ENCODE measurements at places on chromosomes 3 and 15.
A peak's percentile ranks its signal among the peaks of the same experiment; 100 is the strongest.

GRCh38 chr3:151356794-151357462 lies 27.6 kb upstream of the P2RY13 start:
- no peak for DNase-seq

DNA sequence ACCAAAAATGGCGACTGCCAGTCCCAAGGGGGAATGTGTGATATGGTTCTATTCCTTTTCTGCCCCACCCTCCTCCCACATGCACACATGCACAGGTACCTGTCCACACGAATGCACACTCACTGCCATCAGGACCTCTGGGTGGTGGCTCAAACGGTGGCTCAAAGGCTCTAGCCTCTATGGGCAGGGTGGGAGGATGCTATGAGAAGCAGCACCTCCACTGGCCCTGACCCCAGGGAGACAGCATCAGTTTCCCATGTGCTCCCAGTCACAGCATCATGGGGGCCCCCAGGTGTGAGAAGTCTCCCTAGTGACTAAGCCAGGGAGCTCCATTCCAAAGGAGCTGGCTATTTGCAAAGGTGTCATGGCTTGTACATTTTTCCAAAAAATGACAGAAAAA lies 15.9 kb downstream of the SEMA3G start:
- DNase-seq: no peak

- DNase-seq: no peak
Measured at GRCh38 chr3:27504749-27505148, 20.6 kb upstream of the SLC4A7 start.

GRCh38 chr3:45592405-45592804 lies 2.1 kb upstream of the LIMD1 start:
- DNase-seq: no peak

DNA sequence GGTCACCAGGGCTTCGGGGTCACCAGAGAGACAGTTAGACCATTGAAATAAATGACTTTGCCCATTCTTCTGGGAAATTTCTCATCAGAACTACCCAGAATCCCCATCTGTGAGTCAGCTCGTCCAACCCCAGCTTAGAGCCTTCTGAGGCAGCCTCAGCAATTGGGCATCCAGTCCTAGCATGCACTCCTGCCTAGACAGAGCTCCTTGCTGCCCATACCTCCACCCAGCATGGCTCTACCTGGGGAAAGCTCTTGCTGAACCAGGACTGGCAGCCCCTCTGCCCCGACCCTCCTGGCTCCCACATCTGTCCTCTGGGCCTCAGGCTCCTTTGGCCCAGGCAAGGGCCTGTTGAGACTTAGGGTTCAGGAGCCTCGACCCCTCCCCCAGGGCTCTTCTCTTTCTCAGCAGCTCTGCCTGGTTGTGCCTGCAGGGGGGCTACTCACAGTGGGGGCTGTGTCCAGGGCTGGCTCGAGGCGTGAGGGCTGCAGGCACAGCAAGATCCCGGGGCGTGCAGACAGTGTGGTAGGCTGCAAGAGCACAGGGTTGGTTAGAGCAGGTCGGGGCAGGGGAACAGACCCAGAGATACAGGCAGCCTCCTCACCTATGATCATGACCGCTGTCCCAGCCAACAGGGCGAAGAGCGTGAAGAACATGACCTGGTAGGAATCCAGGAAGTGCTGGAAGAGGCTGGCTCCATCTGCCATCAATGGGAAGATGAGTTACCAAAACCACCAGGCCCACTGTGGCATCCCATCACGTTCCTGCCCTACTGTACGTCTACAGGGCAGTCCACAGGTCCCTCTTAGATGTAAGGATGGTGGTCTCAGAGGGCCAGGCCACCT lies 101.3 kb downstream of the NUP210 start:
- no peak for DNase-seq

GRCh38 chr3:159239059-159239458 lies 437.2 kb downstream of the MFSD1 start:
- DNase-seq: no peak

DNA sequence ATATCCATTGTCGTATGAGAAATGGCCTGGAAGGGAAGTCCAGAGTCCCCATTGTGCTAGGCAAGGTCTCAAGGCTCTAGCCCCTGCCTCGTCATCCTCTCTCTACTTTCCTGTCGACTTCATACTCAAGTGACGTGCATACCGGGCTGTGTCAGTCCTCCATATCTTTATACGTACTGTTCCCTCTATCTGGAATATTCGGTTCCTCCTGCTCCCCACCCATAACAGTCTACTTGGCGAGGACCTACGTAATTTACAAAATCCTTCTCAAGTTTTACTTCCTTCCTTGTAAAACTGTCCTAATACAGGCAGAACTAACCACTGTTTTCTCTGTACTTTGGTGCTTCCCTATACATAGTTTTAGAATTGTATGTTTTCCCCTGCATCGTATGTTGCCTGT lies 2.2 kb upstream of the ALPK3 start:
- DNase-seq: no peak

- no peak for DNase-seq
Measured at GRCh38 chr3:55526332-55527030, 39.4 kb upstream of the WNT5A start.

DNA sequence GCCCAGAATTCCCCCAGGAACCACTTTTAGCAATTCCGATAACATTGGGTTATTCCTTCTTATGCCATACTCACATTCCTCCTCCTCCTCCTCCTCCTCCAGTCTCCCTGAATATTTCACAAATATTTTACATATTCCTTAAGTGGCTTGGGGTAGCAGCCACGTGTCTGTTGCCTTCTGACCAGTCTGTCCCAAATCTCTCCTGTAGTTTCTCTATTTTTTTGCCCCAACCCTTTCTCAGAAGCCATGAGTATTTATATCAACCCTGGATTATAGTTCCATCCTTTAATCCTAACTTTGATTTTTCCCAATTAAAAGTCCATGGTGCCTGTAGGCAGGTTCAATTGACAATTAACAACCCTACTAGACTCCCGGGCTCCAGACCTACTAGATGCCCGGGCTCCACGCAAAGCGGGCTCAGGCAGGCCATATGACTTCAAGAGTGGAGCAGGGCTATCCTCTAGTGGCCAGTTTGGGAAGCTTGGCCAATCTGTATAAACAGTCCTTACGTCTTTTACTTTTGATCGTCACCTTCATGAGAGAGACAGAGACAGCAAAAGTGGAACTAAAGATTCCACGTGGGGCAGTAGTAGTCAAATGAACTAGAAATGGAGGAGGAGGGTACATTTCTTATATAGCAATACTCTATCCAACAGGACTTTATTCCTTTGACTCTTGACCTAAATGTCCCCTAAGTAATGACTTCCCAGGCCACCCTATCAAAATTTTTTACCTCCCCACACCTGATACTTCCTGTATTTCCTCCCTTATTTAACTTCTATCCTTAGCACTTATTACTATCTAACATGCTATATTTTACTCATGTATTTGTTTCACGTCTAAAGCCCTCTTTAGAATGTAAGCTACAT lies 69.7 kb downstream of the USF3 start:
- DNase-seq: no peak

GRCh38 chr3:53833053-53833645 lies 13.1 kb downstream of the CHDH start:
- DNase-seq: no peak

GRCh38 chr3:177932346-177932745 lies 603.9 kb upstream of the KCNMB2 start:
- DNase-seq: no peak

GRCh38 chr15:99305761-99306505 lies 54.7 kb downstream of the LRRC28 start:
- DNase-seq: no peak

DNA sequence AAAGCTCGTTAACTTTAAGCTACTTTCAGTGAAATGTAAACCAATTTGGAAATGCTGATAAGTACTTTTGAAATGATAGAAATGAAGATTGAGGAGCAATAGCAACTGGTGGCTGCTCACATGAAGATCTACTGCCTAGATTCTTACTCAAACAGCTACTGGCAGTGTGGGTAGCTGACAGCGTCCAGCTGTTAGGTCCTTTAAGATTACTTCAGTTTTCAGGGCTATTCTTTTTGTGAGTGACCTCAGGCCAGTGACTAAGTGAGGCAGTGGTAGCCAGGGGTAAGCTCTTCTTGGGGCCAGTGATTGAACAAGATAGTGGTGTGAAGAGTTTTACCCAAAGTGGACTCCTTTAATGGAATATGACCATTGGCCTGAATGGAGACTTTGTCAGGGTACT lies 41.3 kb downstream of the NECTIN3 start:
- no peak for DNase-seq

- no peak for DNase-seq
Measured at GRCh38 chr3:37198996-37199395, 24.6 kb upstream of the LRRFIP2 start.

GRCh38 chr15:36803773-36804172 lies 224.3 kb downstream of the CDIN1 start:
- no peak for DNase-seq

DNA sequence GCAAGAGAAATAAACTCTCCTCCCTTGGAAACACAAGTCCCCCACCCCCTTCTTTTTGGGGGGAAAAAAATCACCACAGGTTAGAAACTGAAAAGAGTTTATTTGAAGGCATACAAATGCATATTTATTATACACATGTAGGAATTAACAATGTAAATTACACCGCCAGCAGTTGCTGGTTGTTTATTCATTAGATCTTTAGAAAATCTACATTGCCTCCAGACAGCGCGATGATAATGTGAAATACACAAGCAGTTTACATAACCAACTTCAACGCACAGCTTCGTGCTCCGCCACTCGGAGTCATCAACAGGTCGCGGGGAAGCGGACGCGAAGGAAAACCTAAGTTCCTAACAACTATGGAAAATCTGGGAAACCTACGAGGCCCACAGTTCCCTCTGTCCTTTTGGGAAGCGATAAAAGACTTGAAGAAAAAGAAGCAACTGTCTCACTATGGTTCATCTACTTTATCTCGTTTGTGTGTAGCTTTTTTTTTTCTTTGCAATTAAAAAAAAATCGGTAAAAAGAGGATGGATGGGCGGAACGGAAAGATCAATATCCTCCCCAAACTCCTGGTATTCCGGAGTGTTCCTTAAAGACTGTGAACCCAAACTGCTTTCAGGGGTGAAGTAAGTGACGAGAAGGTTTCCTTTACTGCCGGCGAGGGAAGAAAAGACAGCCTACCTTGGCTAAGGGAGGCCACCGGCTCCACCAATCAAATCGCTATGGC lies 8.4 kb upstream of the FOXB1 start:
- no peak for DNase-seq

DNA sequence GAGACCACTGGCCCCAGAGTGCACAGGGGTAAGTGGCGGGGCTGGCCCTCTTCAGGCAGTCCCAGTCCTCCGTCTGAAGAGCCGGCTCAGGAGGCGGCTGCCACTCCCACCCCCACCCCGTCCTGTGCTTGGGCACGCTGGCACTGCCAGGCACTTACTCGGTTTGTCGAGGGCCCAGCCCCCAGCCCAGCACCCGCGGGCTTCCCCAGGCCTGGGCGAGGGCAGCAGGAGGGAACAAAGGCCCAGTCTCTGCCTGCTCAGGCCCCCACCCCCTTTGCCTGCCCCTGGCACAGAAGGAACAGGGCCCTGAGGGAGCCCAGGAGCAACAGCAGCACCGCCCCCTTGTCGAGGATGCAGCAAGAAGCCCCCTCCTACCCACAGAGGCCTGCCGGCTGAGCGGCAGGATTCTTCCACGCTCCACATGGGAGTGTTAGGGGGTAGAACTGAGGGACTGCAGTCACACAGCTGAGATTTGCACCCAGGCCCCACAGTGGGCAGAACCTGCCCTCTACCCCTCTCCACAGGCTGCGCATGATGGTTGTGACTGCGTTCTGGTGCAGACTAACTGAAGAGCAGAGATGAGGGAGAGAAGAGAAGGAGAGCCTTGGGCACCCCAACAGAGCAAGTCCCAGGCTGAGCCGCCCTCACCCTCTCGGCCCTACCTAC lies 8.9 kb downstream of the DUSP7 start:
- DNase-seq: no peak

DNA sequence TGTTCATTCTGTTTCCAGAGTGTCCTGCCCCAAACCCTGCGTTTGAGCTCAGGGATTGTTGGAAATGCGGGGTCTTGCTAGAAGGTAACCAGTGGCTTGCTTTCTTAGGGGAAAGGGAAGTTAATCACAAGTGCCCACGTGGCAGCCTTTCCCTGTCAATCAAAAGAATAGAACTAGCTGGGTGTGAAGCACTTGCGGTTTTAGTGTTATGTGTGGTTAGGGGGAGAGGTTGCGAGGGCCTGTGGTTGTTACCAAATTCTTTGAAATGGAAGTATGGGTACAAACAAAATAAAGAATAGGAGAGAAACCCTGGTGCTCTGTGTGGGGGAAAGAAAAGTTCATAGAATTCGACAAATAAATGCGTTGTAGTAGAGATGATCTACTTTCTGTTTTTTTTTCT lies 67.6 kb downstream of the FNDC3B start:
- DNase-seq: peak; percentile 51

GRCh38 chr3:45473841-45474240 lies 85.5 kb downstream of the LARS2 start:
- DNase-seq: no peak

DNA sequence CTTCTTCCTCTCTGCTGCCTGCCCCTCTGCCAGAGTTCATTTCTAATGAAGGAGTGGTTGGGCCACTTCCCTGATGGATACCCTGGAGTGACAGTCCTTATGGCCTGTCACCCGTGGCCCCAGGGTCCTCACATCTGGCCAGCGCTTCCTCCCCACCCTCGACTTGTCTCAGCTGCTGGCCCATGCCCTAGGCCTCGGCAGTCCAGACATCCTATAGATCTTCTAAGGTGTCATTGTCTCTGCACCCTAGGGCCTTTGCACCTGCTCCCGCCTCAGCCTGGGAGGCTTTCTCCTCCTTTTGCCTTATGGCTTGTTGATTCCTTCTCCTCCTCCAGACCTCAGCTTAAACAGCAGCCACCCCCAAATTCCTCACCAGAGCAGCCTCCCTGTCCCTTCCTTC lies 181.0 kb downstream of the NSMCE3 start:
- no peak for DNase-seq

DNA sequence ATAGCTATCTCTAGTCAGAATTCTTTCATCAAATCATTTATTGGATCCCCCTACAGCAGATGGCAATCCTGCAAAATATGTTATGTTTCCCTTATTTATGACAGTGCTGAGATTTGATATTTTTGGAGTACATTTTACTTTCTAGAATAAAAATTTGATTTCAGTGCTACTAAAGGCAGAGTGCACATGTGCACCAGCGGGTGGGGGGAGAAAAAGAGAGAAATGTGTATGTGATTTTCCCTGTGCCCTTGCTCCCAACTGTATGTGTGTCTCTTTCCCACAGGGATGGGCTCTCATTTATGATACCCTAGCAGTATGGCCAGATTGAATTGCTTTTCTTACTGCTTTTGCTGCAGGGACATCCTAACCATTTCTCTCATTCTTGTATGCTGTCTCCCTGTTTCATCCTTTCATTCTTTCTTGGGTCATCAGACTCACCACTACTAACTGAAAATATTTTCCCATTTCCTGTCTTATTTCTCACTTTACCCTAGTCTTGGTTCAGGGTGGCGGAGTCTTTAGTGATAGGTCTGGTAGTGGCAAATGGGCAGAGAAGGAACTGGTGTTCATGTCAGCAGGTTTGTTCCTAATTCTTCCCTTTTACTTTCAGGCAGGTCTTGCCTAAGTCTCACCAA lies 140.7 kb downstream of the TCF12 start:
- no peak for DNase-seq

- DNase-seq: no peak
Measured at GRCh38 chr15:70271422-70272088, 173.8 kb upstream of the TLE3 start.

GRCh38 chr3:195555110-195555509 lies 12.0 kb upstream of the PPP1R2 start:
- no peak for DNase-seq

- DNase-seq: no peak
Measured at GRCh38 chr3:186477876-186478275, 66.3 kb downstream of the CRYGS start.

GRCh38 chr15:44532689-44533088 lies 4.3 kb upstream of the EIF3J start:
- DNase-seq: no peak

Measured in activated T-cell treated with anti-CD3 and anti-CD28 coated beads, Interleukin-2, amount 50 U/mL, for 4 hours (primary cell).